Stimulated activated CD8-positive, alpha-beta memory T cell treated with anti-CD3 and anti-CD28 coated beads, Interleukin-2, amount 100 ng/mL, for 1 hour (primary cell): ENCODE measurements at places on chromosomes 13 and 19.

DNA sequence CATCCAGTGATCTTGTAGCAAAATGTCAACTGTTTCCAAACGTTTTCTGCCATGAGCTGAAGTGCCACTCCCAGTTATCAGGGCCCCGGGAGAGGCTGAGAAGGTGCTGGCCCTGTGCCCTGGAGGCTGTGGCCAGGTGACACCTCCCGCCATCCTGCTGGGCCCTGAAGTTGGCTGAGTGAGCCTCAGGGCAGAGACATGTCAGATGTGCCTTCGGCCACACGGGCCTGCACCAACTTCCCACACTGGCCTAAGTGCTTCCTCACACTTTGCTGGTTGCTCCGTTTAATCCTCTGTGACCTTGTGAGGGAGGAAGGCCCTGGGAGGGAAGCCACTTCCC lies 4.8 kb downstream of the ADPRHL1 start:
- no peak for DNase-seq

DNA sequence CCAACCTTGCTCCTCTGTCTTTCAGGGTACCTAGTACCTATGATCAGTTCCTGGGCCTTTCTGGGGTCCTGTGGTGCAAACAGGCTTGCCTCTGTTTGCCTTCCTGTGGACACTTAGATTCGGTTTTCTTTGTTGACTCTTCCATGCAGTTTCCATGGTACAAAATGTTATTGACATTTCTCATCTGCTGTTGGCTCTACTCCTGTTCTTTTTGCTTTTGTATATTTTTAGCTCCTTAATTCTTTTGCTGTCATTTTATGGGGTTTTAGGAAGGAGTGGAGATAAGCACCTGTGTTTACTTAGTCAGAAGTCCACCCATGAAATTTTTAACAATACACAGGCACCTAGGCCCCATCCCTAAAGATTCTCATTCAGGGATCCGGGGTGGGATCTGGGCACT lies 20.5 kb upstream of the CNMD start:
- DNase-seq: no peak

DNA sequence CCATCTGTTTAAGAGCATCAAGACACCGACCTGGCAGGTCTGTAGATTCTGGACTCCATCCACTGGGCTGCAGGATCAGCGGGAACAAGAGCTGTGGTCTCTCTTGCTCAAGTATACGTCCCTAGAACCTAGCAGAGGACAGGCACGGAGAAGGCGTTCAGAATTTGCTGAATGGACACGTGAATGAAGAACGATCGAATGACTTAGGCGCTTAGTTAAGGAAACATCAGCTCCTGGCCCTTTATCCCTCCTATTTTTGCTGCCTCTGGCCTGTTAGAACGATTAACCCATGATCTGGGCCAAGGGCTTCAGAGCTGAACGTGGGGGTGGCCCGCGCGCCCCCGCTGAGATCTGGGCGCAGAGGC lies 953 bp downstream of the DZIP1 start:
- no peak for DNase-seq

GRCh38 chr13:49444524-49445395 lies 686 bp downstream of the SETDB2 start:
- no peak for DNase-seq

- no peak for DNase-seq
Measured at GRCh38 chr19:31960474-31960873, 384.9 kb upstream of the ZNF507 start.

DNA sequence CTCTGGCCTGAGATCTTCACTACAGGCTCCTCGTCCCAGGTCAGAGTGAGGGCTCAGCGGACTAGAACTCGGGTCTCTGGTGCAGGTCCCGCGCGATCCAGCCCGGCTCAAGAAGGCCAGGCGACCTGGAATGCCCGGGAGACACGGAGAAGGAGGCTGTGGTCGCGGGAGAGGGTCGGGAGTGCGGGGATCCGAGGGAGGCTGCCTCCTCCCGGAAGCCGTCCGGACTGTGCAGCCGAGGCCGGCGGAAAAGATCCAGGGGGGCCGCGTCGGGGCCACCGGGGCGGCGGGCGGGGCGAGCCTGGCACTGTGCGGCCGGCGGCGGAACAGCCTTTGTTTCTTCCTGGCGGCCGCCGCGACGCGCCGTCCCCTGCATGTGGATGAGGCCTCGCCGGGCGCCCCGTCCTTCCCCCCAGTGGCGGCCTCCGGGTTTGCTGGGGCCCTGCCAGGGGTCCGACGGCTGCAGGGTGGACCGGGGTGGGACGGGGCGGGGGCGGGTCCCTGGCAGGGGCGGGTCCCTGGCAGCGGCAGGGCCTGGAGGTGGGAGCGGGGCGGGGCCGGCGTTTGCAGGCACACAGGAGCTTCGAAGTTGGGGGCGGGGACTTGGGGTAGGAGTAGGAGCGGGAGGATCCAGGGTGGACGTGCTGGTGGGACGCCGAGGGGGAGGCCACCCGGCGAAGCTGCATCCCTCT lies 1.0 kb upstream of the SLC7A10 start:
- no peak for DNase-seq

DNA sequence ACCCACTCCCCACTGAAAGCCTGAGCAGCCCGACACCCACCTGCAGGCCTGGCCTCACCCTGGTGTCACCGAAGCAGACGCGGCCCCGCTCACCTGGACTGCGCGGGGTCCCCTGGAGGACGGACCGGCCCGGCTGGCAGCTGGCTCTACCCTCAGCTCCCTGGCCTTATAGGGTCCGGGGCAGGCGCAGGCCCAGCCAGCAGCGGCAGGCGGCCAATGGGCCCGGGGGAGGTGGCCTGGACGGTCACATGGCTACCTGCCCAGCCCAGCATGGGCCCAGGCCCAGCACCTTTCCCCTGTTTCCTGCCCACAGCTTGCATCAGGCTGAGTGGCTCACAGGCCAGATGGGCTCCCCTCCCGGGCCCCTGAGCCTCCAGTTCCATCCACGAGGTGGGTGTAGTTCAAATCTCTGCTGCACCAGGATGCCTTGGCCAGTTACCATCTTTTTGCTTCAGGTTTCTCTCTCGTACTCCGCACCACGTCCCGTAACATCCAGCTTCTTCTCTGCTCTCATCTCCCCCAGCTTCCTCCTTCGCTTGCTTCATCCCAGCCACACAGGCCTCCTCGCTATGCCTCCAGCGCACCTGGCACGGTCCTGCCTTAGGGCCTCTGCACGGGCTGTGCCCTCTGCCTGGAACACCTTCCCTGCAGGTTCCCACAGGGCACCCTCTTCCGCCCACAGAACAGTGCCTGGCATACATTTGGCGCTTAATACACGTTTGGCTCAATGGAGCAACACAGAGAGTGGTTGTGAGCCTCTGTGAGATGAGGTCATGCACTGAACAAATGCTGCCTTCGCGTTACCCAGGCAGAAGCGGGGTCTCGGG lies at the start of gene PLIN4:
PLIN4 (minus strand) TSS at position 142 of the 827 bp plus-strand sequence. CDS start 214 bp downstream, outside the sequence.
- no peak for DNase-seq

DNA sequence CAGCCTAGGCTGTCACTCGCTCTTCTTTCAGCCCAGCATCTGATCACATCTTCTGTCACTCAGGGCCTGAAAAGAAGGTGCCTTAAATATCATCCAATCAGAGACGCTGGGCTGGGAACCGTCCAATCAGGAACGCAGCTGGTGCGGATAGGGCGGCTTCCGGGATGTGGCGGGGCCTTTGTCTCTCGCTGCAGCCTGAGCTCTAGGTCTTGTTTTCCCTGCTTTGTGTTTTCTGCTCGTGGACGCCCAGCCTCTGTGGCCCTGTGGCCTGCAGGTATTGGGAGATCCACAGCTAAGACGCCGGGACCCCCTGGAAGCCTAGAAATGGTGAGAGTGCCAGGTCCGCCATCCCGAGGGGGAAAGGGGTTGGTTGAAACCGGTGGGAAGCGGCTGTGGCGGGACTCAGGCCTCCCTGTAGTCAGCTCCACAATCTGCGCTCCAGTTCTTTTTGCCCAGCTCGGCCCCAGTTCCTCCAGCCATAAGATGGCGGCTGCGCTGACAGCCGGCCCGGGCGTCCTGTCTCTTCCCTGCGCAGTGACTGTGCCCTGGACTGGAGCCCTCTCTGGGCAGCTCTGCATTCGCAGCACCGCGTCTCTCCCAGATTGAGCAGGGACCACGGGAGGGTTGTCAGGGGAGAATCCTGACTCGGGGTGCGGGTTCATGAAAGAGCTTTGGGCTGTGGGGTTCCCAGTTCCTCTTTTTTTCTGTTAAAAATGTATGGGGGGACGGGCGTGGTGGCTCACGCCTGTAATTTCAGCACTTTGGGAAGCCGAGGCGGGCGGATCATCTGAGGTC lies at the start of gene ZNF85:
ZNF85 (plus strand) TSS at position 175 of the 795 bp plus-strand sequence; CDS start at position 325, 150 bp downstream.
- peak; percentile 78 for DNase-seq

GRCh38 chr13:64164435-64164834 lies 2748.8 kb upstream of the PCDH20 start:
- DNase-seq: no peak

- no peak for DNase-seq
Measured at GRCh38 chr19:35501684-35502083, 11.4 kb upstream of the KRTDAP start.

DNA sequence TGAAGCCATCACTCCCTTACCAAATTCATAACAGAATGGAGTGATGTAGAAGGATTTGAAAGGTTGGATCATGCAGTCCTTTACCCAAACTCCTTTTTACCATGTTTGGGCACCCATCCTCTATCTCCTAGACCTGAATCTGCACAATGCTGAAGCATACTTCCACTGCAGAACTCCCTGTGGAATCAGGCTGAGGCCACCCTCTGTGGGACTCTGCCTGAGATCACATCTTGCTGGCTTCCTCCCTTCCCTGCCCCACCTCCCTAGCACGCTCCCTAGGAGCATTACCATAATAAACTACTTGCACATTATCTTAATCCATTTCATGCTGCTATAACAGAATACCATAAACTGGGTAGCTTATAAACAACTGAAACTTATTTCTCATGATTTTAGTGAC lies 68.4 kb upstream of the VSTM2B start:
- no peak for DNase-seq

DNA sequence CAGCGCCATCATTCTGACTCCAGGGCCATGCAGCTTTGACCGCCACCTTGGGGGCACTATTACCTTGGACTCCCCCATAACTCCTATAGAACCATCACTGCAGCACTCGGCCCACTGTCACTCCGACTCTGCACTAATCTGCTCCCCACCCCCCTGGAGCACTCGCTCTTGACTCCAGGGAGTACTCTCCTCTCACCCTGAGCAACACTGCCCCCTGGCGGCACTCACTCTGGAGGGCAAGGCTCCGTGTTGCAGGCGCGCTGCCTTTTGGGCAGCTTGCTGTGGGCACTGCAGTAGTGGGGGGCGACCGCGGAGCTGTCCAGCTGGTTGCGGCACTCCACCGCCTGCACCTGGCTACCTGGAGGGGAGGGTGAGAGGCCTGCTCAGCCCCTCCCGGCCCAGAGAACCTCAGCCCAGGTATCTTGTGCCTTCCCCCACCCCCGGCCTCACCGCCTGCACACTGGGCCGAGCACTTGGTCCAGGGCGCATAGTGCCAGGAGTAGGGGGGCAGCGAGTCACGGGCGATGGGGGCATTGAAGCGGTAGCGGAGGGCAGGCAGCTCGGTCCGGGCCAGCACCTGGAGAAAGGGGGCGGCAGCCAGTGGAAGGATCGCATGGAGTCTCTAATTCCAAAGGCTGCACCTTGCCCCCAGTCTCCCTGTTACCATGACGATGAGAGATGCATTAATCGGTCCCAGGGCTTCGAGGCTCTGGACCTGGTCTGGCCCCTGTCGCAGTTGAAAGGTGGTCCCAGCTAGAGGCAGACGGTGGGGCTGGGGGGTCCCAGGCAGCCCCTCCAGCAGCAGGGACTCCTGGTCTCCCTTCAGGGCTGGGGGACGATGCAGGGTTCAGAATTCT lies 8.9 kb upstream of the MYO1F start:
- peak; percentile 47 for DNase-seq

DNA sequence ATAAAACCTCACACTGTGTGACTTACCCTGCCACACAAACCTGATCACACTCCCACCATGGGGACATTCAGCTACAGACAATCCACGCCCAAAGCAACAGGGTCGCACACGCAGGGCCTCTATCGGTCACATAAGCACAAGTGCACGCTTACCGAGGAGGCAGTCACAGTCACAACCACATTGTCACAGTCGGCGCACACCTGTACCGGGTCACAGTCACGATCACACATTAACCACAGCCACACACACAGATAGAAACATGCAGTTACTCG lies 579 bp downstream of the ZNF566 start:
- no peak for DNase-seq

- no peak for DNase-seq
Measured at GRCh38 chr13:29483623-29484022, 111.9 kb downstream of the SLC7A1 start.

DNA sequence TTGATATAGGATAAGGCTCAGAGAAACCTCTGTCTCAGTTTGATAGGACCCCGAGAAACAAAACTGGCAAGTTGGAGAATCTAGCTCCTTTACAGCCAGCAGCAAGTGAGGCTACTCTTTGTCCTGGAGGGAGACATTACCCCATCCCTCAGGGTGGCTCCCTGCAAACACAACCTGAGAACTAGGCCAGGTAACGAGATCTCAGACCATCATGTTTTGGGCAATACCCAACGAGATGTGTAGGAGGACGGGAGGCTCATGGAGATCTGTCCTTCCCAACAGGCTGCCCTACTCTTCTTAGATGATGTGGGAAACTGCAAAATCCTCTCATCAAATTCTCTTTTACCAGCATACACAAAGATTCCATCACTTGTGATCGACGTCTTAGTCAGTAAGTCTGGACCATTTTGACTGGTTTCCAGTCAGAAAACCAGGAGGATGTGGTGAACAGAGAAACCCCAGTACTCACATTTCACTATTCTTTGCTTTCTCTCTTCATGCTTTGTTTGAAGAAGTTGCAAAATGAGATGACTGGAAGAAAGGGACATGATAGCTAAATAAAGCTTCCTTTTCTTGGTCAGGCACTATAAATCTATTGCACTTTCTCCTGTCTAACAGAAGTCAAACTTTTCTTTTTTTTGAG lies 6.0 kb upstream of the CTU1 start:
- DNase-seq: no peak

- DNase-seq: no peak
Measured at GRCh38 chr19:19661675-19662251, 1.7 kb downstream of the ATP13A1 start.

GRCh38 chr19:34217952-34218817 lies 36.2 kb upstream of the GARRE1 start:
- peak; percentile 26 for DNase-seq

- DNase-seq: no peak
Measured at GRCh38 chr19:42497492-42498168, 30.7 kb downstream of the CEACAM1 start.
